ENCODE measurements at places on chromosomes 6 and 20. TPM values are rescaled to one million over a fixed set of nuclear protein-coding genes. Genes with fewer than 3 reads are reported as not detected.
A peak's percentile ranks its signal among the peaks of the same experiment; 100 is the strongest.

- DNase-seq, result no peak
Observed at GRCh38 chr6:113968472-113968871, 2.5 kb downstream of the HDAC2 start.

- DNase-seq, result no peak
Observed at GRCh38 chr6:170443151-170443662, 109.9 kb downstream of the PSMB1 start.

DNA sequence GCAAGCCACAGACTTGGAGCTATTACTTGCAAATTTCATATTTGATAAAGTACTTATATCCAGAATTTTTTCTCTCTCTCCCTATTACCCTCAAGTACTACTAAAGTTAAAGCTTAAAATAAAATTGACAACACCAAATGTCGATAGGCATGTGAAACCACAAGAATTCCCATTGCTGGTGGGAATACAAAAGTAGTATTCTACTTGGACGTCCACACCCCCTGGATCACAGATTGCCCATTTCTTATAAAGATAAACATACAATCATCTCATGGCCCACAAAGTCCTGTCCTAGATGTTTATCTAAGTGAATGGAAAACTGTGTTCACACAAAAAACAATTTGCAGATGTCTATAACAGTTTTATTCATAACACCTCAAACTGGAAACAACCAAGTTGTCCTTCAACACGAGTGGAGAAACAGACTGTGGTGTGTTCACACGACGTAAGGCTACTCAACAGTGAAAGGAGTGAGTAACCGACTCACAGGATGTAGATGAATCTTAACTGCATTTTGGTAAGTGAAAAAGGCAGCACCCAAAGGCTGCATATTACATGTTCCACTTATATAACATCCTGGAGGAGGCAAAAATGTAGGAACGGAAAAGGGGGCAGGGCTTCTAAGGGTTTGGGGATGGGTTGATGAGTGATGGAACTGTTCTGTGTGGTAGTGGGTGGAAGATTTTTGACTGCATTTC, 297.4 kb downstream of the THBS2 start:
- no peak for DNase-seq

- DNase-seq, result no peak
Observed at GRCh38 chr6:125850361-125850760, 59.6 kb downstream of the NCOA7 start.

DNA sequence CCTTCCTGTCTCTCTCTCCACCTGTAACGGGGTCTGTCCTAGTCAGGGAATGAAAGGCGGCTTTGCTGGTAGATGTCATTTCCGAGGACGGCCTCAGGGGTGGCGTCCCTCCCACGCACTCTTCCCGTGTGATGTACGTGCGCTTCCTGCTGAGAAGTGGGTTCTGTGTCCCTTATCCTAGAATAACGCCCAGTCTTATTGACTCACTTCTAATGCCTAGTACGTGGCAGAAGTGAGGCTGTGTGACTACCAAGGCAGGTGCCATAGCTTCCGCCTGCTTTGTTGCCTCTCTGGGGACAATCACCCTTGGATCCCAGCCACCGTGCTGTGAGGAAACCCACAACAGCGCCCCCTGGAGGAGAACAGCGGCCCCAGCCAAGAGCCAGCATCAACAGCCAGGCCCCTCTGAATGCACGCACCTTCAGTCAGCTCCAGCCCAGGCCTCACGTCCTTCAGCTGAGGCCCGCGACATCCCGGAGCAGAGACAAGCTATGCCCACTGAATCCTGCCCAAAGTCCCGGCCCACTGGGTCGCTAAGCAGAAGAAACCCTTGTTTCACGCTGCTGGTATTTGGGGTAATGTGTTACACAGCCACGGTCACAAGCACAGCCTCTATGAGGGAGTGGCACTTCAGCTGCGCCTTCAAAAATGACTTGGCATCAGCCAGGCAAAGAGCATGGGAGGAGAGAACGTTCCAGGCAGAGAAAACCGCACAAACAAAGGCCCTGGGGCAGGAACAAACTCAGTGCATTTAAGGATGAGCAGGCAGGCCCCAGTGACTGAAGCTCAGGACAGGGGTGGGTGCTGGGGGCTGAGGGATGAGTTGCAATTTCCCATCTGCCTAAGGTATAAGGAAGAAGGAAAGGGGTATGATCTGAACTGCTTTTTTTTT, 224.2 kb downstream of the NFATC2 start:
- DNase-seq, result no peak

DNA sequence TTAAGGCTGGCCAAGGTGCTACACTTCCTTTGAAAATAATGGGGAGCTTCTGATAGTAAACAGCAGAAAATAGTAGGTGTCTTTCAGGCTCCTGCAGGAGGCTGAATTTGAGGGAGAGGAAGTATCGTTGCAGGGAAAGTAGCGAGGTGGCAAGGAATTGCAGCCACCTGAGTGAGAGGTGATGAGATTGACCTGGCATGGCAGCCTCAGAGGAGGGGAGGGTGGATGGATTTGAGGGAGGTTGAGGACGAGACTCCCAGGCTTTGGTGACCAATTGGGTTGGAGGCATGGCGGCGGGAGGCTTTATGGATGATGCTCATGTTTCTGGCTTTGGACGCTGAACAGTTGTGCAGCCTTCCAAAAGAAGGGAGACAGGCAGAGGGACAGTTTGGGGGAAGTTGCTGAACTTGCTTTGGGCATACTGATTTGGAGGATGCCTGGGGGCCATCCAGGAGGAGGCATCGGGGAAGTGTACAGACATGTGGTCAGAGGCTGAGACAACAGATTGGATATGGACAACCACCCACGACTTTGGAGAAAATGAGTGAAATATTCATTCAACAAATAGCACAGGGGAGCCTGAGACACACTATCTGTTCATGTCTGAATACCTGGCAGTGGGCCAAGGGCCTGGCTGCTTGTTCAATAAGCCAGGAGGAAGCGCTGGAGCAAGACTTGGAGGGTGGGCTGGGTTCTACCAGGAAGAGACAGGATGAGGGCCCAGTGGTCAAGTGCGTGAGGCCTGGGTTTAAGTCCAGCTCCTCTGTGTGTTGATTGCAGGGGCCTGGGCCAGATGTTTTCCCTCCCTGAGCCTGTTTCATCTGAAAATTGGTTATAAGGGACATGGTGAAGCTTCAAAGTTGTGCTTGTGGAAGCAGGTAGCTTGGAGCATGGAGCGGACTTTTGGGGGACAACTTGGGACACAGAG, 113.2 kb downstream of the CEBPB start:
- DNase-seq, result peak; percentile 92

TP53RK gene
- total RNA-seq, result 10.4 TPM

All from sciatic nerve (tissue), 2 donors.